ENCODE measurements at places on chromosomes 7 and 10.

DNA sequence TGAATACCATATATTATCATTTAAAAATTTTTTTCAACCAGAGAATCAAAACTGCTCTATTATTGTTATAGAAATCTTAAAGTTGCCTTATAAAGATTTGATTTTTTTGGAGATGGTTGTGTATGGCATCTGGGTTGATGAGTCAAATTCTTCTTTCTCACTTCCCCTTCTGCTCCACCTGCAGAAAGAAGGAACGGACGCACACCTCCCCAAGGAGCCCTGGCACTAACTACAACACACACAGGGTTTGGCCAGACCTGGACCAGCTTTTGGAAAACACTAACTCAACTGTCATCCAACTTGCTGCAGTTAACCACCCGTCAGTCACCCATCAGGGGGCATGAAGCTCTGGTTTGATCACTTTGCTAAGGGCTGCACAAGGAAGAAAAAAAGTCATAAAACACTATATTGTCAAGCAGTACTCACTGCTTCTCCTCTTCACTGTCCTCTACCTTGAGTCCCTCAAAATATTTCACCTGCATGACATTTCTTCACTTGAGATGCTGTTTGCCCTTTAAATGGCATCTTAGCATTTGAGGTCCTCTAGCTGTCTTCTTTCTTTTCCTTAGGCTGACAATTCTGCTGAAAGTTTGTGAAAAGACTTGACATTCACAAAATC lies 266.7 kb upstream of the PHF14 start:
- DNase-seq = no peak

DNA sequence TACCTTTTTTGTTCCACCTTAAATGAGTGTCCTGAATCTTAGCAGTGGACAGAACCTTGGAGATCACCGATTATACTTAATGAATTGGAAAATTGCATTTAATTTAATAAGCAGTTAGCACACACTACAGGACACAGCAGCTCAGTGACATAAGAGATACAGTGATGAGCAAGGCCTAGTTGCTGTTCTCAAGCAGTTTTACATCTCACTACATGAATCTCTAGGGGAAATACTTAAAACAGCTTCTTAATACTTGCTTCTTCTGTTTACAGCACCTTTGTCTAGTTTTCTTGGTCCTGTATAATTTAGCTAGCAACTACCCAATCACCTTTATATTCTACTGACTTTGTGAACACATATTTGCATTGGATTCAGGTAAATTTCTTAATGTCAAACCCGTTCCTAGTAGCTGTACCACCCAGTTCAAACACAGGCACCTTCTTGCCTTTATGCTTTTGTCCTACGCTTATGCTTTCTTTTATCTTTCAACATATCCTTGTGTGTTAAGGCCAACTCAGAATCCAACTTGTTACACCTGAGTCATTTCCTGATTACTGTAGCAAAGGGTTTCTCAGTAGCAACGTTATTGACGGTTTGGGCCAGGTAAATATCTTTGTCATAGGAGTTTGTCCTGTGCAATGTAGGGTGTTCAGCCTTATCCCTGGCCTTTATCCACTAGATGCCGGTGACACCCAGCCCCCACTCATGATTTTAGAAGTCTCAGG lies 1.8 kb downstream of the STAM start:
- no peak for DNase-seq

GRCh38 chr10:58473976-58474375 lies 38.7 kb upstream of the BICC1 start:
- no peak for DNase-seq

DNA sequence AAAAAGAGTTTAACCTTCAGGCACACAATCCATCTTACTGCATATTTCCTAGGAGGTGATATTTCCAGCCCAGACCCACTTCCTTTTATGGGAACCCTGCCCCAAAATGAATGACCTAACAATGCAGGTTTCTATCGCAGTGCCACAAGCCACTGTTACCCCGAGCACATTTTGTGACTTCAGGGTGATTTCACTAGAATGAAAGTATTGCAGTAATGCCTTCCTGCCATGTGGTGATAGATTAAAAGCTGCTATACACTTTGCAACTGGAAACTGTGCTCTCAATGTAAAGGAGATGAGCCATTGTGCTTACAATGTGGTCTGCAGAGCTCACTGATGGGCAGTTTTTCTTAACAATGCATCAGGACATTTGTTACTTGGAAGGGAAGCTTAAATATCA lies 90.5 kb upstream of the RSU1 start:
- no peak for DNase-seq

GRCh38 chr7:52269669-52270068 lies 765.8 kb upstream of the POM121L12 start:
- DNase-seq = no peak

DNA sequence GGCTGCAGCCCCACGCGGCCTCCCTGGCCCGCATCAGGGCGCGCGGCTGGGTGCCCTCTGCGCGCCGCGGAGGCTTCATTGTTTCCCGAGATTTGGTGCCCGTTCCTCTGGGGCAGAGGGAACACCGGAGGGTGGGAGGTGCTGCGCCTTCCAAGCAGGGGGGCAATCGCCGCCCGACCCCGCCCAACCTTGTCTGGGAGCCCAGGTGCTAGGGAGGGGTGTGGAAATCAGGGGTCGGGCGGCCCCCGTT lies 1.0 kb upstream of the NRP1 start:
- DNase-seq = no peak

DNA sequence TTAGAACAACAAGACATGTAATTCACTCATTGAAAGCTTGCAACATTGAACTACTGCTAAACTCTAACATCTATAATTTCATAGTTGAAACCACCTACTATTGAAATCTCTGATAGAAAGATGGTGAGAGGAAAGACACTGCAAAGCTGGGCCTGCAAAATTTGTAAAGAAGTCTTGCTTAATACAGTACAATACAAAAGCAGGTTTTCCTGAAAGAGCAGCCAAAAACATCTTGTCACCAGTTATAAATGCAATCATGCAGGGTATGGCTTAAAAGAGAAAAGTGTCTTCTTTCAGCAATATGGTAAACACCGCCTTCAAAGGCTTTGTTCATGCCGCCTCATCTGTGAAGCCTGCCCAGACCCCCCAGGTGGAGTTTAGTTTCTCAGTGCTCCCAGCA lies 109.2 kb downstream of the ANK3 start:
- DNase-seq = no peak

GRCh38 chr7:1288996-1289551 lies 56.4 kb downstream of the UNCX start:
- DNase-seq = no peak

DNA sequence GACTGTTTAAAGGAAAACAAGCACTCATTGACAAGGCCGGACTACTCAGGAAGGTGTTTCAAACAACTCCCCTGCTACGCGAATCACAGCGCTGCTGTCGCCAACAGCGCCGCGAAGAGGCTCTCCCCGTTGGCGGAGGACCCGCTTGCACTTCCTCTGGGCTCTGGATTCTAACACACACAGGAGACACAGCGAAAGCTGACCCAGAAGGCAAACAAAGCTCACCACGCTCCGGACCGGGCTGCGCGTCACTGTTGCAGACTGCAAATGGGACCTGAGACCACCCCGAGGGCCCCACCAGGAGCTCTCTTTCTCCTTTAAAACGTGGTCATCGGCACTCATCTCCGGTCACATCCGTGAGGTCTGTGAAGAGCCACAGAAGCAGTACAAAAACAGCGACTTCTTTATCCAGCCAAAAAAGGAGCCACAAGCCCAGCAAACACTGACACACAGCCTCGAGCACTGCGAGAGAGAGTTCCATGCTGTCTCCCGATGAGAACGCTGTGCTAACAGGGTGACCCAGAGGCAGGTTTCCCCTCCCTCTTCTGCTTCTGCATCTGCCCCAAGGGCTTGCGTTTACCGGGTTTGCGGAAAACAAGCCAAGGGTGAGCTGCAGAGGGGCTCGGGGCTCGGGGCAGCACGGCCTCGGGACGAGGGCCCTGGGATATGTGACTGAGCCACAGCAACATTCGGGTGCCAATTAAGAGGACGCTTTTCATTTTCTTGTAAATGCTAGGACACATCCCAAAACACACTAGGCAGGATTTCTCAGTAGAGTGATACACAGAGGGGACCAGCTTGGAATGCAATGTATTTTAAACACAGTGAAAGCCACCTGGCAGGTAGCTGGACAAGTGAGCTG lies 41.3 kb downstream of the AMZ1 start:
- no peak for DNase-seq

DNA sequence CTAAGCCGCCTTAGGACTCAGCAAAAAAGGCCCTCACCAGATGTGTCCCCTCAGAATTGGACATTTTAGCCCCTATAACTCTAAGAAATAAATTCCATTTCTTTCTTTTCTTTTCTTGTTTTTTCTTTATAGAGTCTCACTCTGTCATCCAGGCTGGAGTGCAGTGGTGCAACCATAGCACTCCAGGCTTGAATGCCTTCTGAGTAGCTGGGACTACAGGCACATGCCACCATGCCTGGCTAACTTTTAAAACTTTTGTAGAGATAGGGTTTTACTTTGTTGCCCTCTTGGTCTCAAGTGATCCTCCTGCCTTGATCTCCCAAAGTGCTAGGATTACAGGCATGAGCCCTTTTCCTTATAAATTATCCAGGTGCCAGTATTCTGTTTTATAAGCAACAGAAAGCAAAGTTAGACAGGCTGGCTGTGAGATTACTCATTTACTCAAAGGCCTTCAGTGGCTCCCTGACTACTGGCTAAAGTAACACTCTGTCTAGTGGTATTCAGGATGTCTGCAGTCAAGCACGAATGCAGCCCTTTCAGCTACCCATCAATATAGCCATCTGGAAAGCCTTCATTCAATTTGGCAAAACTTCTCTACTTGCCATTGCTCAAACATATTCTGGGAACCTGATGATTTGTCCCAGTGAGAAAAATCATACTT lies 128.6 kb downstream of the ICA1 start:
- no peak for DNase-seq

DNA sequence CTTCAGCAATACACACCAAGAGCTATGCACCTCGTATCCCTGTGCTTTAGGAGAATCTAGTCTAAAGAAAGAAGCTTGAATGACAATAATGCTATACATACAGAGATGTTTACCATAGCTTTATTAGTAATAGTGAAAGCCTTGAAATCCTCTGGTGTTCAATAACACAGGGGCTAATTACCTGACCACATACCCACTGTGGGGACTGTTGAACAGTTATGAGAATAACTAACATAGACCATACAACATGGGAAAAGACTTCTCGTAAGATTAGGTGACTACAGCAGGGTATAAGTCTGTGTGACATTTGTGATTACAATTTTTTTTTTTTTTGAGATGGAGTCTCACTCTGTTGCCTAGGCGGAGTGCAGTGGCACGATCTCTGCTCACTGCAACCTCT lies 111.0 kb downstream of the SORBS1 start:
- no peak for DNase-seq

- DNase-seq = no peak
Observed at GRCh38 chr10:34145715-34146114, 669.4 kb downstream of the PARD3 start.
